Colonic mucosa (tissue), 4 donors: ENCODE measurements at places on chromosomes 1 and 21. TPM values are rescaled to one million over a fixed set of nuclear protein-coding genes. Genes with fewer than 3 reads are reported as not detected.
A peak's percentile ranks its signal among the peaks of the same experiment; 100 is the strongest.

DNA sequence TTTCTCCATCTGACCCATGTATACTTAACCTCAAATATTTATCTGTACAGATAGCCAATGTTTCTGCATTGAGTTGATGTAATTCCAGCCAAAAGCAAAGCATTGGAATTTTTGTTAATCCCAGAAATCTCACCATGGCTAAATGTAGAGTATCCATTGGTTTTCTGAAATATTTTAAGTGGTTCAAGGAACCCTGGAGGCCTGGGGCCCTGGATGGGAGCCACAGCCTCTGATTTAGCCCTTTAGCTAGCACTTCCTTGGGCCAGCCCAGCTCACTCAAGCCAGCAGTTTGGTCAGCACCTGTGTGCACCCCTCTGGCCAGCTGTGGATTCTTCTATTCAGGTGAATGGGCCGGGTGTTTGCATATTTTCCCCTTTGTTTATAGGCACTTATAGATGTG, 18.8 kb upstream of the EPS8L3 start:
- H3K4me3 ChIP-seq, result no peak overlapping the region
- no peaks in the 10 kb centered on the region for H3K36me3 ChIP-seq
- H3K4me1 ChIP-seq, result peaks cover 4% of the 10 kb centered on the region
- H3K27ac ChIP-seq, result peak overlapping the region; percentile 18
- H3K27me3 ChIP-seq, result no peaks in the 10 kb centered on the region

DNA sequence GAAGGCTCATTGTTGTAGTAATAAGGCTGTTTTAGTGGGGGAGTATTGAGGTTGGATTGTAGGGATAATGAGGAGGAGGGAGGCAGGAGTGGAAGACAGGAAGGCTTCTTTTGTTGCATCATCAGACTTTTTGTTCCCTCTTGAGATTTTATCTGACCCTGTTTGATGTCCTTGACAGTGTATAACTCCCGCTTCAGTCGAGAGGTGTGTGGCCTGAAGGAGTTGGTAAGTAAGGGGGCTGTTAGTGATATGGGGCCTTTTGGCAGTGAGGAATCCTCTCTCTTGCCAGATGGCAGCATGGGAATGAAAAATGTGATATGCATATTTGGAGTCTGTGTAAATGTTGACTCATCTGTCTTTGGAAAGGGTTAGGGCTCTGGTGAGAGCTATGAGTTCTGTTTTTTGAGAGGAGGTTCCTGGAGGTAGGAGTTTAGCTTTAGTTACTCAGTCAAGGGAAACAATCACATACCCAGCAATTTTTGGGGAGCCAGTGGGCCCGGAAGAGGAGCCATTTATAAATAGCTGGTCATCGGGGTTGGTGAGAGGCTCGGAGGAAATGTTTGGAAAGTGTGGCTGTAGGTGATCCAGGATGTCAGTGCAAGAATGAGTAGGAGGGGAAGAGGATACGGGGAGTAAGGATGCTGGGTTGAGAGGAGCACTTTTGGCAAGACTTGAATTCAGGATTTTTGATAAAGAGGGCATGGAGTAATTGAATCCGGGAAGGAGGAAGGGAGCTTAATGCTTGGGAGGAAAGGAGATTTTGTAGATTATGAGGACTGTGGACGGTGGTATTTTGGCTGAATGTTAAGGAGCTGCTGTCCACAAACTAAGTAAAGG, 136.7 kb upstream of the ETV3 start:
- no peak overlapping the region for H3K27ac ChIP-seq
- H3K4me3 ChIP-seq, result no peak overlapping the region
- no peak for DNase-seq
- no peaks in the 10 kb centered on the region for H3K36me3 ChIP-seq
- no peaks in the 10 kb centered on the region for H3K4me1 ChIP-seq

- H3K27ac ChIP-seq, result no peak overlapping the region
- H3K4me3 ChIP-seq, result no peak overlapping the region
- no peaks in the 10 kb centered on the region for H3K36me3 ChIP-seq
- no peaks in the 10 kb centered on the region for H3K27me3 ChIP-seq
Measured at GRCh38 chr1:41850029-41850428, 68.7 kb downstream of the HIVEP3 start.

DMRTA2 gene
- not detected for total RNA-seq

DNA sequence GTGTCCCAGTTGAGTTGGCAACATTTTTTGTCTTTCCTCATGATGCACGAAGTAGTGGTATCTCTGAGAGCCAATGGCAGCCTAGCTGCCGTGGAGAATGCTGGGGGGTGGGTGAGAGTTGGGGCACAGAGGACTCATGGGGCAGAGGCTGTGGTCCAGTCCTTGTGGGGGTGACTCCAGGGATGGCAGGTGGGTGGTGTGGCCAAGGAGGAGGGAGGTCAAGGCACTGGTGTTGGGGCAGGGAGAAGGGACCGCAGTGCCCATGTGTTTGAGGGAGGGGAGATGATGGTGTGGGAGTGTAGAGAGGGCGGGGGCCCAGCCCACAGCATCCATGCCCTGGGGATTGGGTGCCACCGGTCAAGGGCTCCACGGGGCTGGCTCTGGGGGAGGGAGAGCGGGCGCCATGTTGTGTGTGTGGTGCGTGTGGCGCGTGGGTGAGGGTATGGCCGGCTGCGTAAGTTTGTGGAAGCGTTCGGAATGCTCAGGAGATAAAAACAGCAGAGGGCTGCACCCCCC, 63.5 kb downstream of the PRKCZ start:
- H3K27ac ChIP-seq, result no peak overlapping the region
- no peaks in the 10 kb centered on the region for H3K4me1 ChIP-seq
- DNase-seq, result no peak
- H3K36me3 ChIP-seq, result no peaks in the 10 kb centered on the region
- no peaks in the 10 kb centered on the region for H3K27me3 ChIP-seq

GRCh38 chr1:225250432-225250831, 177.4 kb downstream of the LBR start:
- H3K36me3 ChIP-seq, result no peaks in the 10 kb centered on the region
- H3K27ac ChIP-seq, result no peak overlapping the region
- H3K27me3 ChIP-seq, result no peaks in the 10 kb centered on the region
- DNase-seq, result no peak

UAP1 gene
- 79.5 TPM for total RNA-seq

GPR61 gene
- total RNA-seq, result not detected

REG4 gene
- total RNA-seq, result 90.2 TPM

DNA sequence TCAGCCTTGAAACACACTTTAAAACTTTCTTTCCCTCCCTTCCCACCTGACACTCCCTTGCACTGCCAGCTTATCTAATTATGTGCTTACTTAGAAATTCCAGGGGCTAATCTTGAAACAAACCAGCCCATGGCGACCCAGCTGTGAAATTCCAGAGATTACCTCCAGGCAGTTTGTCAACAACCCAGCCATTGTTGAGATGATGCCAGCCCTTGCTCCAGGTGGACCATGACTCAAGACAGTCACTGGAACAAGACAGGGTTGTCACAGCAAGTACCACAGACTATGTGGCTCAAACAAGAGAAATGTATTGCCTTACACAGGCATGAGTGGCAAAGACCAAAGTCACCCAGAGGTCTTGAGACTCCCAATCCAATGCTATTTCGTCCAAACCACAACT, 7.9 kb downstream of the FYB2 start:
- no peaks in the 10 kb centered on the region for H3K36me3 ChIP-seq
- H3K4me3 ChIP-seq, result no peak overlapping the region
- DNase-seq, result no peak
- peaks cover 8% of the 10 kb centered on the region for H3K4me1 ChIP-seq
- no peaks in the 10 kb centered on the region for H3K27me3 ChIP-seq

PTTG1IP gene
- 414 TPM for total RNA-seq
